ENCODE measurements at places on chromosomes 6 and 20.

- DNase-seq: no peak
Observed at GRCh38 chr6:135424385-135424784, 73.2 kb downstream of the AHI1 start.

- DNase-seq: no peak
Observed at GRCh38 chr6:43455531-43456428, at the start of gene DLK2. TSS of gene DLK2 (minus strand) at chr6:43455548. CDS start at chr6:43454825, 723 bp downstream.

- DNase-seq: no peak
Observed at GRCh38 chr6:118985123-118985830, 50.3 kb upstream of the MCM9 start.

DNA sequence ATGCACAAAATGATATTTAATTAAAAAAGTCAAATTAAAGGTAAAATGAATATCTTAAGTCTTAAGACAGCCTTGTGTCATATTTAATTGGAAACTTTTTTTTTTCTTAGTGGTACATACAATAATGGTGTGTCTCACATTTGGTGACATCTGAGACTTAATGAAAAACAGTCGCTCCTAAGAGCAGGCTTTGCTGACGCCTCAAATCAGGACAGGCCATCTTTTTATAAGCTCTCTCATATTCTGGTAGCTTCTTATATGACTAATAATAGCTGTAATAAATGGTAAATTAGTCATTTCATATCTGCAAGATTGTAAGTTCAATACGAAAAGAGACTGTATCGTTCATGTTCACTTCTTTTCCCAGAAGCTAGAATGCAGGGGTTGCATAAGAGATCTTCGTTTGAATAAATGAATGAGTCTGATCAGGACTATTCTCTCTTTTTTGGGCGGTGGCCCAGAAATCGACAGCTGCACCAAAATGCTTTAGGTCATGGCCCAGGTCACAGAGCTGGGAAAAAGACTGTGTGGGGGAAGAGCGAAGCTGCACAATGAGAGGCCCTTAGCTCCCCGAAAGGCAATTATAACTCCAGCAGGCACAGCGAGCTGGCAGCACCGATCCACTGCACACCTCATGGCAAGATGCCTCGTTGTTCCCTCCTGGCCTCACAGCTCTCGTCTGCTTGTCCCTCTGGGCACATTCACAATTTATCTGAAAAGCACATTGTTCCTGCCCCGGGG lies 69.4 kb downstream of the NRN1 start:
- no peak for DNase-seq

DNA sequence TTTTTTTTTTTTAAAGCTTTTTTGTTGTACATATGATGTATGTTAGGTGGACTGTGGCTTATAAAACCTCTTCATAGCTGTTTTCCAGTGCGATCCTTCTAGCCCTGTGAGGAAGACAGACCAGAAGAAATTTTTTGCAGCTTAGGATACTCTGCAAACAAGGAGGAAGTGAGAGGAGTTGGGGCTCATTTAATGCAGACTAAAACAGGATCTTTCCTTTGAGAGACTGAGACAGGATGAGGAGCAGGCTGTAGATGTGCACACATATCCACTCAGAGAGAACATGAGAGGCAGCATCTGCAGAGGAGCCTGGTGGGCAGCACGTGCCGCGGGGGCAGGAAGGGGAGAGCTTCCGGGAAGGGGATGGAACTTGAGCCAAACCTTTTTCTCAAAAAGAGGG lies 45.7 kb downstream of the PPARD start:
- peak; percentile 23 for DNase-seq

DNA sequence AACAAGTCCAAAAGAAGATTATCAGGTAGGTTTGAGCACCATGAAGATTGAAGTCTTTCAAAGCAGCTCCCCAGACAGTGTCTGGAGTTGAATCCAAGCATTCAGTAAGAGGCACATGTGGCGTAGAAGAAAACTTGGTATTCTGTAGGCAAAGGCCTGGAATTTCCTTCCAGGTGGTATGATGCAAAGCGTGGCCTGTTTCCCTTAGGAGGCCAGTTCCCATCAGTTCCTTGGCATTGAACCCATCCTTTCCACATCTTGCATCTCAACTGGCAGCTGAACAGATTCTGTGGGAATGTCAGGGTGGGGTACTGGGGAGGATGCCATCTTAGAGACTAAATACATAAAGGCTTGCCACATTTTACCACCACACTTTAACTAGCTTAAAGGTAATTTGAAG lies 516.0 kb downstream of the BTBD3 start:
- DNase-seq: no peak

GRCh38 chr6:76682842-76683241 lies 610.4 kb upstream of the IMPG1 start:
- no peak for DNase-seq

DNA sequence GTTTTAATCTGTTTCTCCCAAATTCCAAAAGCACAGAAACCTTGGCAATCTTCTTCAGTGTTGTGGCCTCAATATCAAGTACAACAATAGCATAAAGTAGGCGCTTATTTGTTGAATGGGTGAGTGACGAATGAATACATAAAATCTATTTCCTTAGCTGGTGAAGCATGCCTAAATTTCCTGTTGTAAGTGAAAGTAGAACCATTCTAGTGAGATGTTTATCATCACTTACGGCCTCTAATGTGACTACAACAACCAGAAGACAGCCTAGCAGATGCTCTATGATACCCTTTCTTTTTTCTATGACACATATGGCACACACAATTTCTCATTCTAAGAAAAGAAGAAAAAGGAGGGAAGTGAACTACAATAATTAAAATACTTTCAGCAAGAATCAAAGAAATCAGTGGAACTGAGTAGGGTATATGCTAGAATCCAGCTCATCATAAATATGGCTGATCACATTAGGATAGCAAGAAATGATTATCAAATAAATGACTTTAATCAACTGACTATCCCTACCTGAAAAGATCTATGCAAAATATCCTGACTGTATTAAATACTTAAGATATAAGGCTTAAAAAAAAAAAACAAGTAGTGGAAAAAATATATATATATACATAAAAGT lies 67.4 kb downstream of the BTBD9 start:
- no peak for DNase-seq

GRCh38 chr20:49570828-49571552 lies 3.1 kb upstream of the PTGIS start:
- no peak for DNase-seq

GRCh38 chr20:15370370-15370769 lies 1033.0 kb upstream of the FLRT3 start:
- DNase-seq: no peak

DNA sequence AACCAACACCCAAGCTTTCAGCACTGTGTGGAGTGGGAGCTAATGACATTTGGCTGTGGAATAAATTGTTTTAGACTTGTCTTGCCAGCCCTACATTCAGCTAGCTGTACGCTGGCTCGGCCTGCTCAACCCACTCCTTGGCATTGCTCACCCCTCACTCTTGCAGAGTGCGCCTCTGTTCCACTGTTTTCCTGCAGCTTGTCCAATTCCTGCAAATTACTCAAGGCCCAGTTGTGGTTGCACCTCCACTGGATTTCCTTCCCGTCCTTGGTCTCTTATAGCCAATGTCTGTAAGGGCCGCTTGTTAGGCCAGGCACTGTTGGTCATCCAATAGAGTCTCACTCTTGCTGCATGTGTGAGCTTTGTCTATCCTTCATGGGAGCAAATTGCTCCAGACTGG lies 289.2 kb upstream of the RNF24 start:
- DNase-seq: peak; percentile 51

- DNase-seq: no peak
Observed at GRCh38 chr20:47917549-47918070, 132.3 kb upstream of the SULF2 start.

Measured in hippocampal formation (tissue), 2 donors.